ENCODE measurements at places on chromosomes 6 and 20.

DNA sequence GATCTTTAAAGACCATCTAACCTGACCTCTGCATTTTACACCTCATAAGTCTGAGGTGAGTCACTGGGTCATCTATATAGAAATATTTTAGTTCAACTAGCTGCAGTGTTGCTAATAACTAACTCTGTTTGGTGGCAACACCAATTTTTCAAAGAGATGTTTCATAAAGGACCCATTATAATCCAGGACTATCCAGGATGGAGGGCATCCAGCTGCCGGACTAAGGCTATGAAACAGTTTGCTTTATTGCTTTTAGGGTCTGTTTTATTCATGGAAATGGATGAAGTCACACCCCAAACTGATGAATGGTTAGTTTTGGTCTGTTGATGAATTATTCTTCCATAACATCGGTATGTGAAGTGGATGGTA, 204.2 kb upstream of the GMDS start:
- no peak for DNase-seq

DNA sequence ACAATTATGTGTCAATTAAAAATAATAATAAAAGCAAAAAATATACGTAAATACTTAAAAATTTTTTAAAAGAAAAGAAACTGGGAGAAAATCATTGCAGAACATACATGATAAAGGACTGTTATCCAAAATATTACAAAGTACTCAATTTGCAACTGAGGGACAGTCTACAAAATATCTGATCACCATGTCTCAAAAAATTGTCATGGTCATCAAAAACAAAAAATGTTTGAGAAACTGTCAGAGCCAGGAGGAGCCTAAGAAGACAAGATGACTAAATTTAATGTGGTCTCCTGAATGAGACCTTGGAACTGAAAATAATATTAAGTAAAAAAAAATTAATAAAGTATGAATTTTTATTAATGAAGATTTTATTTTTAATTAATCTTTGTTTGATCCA, 43.5 kb downstream of the DTNBP1 start:
- no peak for DNase-seq

- DNase-seq: no peak
Observed at GRCh38 chr6:26660000-26660361, 435 bp upstream of the ZNF322 start.

DNA sequence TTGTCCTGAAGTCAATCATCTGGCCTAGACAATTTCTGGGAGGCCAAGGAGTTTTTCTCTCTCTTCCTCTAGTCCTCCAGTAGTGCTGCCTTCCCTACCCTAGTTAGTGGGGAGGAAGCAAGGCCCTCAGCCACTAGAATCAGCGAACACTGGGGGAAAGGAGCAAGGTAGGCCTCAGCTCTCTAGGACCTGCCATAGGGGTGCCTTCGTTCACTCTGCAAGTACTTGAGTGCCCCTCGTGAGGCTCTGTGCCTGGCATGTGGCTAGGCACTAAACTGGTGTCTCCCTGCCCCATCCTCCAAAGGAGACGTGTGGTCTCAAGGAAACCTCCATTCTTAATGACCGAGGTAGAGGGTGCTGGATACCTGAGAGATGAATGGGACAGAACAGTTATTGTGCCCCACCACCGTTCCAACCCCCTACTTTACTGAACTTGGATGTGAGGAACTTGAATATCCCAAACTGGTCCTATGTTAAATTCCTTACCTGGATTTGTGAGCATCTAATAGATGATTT, 1.1 kb downstream of the DEF6 start:
- DNase-seq: peak; percentile 15

- DNase-seq: no peak
Observed at GRCh38 chr6:129488313-129488712, 221.7 kb downstream of the ARHGAP18 start.

DNA sequence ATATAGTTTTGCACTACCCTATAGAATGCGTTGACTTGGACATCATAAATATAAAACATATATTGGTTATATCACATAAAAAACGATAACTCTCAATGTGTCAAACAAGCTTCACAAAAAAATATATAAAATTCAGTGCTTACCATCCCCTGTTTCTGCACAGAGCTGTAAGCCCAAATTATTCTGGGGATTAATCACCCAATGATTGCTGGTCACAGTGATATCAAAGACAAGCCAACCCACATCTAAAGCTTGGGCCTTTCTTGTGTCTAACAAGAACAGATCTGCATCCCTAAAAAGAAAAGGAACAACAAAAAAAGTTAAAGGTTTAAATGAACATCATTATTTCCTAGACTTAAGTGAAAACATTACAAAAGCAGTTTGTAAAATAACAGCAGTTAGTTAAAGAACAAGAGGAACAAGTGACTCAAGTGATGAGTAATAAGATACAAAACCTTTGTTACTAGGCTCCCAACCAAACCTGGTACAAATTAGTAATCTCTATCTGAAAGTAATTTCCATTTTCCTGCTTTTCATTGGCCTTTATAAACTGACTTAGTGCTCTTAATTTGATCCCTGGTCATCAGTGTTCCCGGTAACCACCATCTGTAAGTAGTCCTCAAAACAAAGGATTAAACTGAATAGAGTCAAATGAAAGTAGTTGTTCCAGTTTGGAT, 81.1 kb downstream of the BMP5 start:
- no peak for DNase-seq

- DNase-seq: no peak
Observed at GRCh38 chr6:71902261-71902660, 15.9 kb downstream of the RIMS1 start.

- DNase-seq: no peak
Observed at GRCh38 chr20:11556410-11556809, 361.3 kb upstream of the BTBD3 start.

- DNase-seq: no peak
Observed at GRCh38 chr6:31163922-31164321, 5.5 kb downstream of the TCF19 start.

- DNase-seq: no peak
Observed at GRCh38 chr6:112865131-112865530, 518.0 kb downstream of the RFPL4B start.

DNA sequence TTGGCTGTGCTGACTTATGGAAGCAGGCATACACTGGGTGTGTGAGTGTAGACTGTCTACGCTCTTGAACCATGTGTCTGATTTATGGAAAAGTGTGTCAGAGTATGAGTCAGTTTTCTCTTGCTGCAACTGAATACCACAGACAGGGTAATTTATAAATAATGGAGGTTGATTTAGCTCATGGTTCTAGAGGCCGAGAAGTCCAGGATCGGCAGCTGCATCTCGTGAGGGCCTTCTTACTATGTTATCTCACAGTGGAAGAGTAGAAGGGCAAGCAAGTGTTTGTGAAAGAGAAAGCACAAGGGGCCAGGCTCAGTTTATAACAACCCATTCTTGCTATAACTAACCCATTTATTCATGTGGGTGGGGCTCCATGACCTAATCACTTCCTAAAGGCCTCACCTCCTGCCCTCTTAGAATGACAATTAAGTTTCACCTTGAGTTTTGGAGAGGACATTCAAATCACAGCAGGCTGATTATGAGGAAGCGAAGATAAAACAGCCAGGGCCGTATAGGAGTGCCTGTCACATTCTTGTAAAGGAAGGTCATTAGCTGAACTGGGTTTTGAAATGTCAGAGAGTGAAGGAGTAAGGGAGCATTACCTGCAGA, 6.7 kb downstream of the GPR31 start:
- DNase-seq: no peak

GRCh38 chr6:87926072-87926471, 121.6 kb upstream of the SPACA1 start:
- DNase-seq: no peak

DNA sequence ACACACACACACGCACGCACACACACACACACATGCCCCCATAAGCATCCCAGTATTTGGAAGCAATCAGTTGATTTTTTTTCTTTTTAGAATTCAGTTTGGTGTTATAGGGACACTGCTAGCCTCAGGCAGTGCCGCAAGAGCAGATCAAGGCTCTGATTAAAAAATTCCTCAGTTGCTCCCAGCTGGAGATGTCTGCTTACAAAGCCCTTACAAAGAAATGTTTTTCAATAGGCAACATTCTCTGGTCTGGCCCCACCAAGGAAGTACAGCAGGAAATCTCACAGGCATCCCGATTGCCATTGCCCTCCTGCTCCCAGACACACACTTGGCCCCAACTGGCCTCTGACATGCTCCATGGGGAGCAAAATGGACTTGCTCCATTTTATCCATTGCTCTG, 22.9 kb upstream of the CD83 start:
- DNase-seq: no peak

DNA sequence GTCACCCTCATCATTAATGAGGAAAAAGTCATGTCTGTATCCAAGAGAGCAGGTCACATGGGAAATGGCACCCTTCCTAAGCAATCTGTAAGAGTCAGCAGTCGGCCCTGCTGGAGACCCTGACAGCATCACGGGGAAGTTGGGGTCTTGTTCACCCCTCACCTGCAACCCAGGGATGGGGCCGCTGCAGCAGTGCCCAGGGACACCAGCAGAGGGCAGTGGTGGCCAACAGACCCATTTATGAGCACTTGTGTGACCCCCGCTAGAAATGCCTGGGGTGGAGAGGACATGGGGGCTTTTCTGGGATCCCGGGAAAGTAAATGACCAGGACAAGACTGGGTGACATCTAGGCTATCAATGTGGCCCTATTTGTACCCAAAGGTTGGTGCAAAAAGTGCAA, 35.9 kb downstream of the ANKRD60 start:
- no peak for DNase-seq

DNA sequence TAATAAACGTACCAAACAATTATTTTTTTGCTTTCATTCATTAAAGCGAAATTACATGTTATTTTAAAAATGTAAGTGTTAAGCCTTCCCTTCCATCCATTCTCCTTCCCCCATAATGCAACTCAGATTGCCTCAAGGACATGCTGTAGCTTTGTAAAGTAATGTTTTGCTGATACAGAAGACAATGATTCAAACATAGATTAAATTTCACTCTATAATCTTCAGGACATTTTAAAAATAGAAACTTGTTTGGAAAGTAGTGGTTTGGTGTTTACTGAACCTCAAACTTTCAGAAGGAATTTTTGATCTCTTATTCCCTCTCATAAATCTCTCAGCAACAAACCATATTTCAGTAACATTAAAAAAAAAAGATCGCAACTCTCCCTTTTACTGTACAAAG, 350.9 kb upstream of the HSF2 start:
- DNase-seq: no peak

DNA sequence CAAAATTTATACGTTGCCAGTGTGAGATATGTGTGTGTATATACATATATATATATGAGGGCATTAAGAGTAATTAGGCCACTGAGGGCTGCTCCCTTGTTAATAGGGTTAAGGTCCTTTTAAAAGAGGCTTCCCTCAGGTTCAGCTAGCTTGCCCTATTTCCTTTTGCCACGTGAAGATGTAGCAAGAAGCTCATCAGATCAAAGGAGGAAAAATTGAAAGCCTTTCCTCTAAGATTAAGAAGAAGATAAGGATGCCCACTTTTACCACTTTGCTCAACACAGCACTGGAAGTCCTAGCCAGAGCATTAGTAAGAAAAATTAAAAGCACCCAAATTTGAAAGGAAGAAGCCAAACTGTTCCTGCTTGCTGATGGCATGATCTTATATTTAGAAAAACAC, 33.2 kb upstream of the ISM1 start:
- no peak for DNase-seq

- no peak for DNase-seq
Observed at GRCh38 chr20:50534567-50534966, 24.4 kb downstream of the PTPN1 start.

- DNase-seq: no peak
Observed at GRCh38 chr20:51368461-51369211, 173.9 kb downstream of the NFATC2 start.

DNA sequence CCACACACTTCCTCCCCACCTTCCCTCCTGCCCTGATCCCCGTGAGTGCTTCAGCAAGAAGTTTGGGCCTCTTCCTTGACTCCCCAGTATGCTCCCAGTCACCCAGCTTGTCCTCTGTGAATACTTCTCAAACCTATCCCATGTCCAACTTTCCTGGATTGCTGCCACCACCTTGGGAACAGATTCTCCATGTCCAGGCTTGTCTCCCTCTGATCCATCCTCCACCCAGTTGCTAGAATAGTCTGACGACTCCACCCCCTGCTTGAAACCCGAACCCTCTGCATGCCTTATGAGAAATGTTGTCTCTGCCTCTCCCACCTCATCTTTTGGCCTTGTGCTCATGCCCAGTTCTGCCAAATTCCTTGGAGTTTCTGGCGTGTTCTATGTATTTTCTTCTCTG, 108.0 kb downstream of the PPP1R14C start:
- DNase-seq: no peak

GRCh38 chr6:160273196-160273595, 14.6 kb upstream of the SLC22A2 start:
- peak; percentile 50 for DNase-seq
